ENCODE measurements at places on chromosomes 6 and 20. TPM values are rescaled to one million over a fixed set of nuclear protein-coding genes. Genes with fewer than 3 reads are reported as not detected.

Gene RWDD2A
- 2.4 TPM for total RNA-seq

Gene TRIM15
- not detected for total RNA-seq

Gene C2
- total RNA-seq: 0.51 TPM

DNA sequence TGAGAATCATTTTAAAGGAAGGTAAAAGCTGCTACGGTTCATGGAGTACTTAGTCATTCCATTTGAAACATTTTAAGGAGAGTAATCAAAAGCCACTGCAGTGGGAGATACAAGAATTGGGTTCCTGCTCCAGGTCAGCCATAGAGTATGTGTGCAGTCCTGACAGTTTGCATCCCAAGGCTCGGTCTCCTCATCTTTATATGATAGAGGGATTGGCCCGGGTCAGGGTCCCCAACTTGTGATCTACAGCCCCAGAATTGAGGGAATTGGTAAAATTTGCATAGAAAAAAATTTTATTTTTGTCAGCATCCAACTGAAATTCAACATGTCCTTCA is 147.4 kb upstream of the PRND start:
- no peak for DNase-seq

- DNase-seq: no peak
Observed at GRCh38 chr6:155062866-155063341, 67.8 kb downstream of the TIAM2 start.

DNA sequence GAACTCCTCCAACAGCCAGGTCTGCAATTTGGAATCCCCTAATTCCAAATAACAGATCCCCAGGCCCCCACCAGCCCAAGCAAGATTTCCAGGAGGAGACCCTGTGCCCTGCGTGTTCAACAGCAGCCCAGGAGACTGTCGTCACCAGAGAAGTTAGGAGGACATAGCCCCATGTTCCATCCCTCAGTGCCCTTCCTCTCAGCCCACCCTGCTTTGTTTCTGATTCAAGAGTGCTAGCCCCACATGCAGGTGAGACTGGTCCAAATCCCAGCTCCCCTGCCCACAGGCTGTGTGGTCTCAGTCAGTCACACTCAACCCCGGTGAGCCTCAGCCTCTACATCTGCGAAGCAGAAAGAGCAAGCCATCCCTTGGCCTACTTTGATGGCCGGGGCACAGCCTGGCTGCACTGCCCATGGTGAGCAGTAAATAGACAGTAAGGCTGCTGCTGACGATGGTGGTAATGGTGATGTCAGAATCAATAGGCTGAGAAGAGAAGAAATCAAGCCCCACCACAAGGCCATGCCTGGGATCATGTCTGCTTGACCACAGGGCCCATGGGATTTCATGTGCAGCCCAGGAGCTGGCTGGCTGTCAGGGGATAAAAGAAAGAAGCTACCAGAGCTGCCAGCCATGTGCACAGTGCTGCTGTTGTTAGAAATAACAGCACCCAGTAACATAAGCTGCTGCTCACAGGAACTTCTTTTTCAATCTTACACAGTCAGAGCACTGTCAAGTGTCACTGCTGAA is 51.5 kb upstream of the NXT1 start:
- DNase-seq: no peak

- DNase-seq: no peak
Observed at GRCh38 chr6:35170166-35170565, 29.0 kb upstream of the TCP11 start.

- DNase-seq: no peak
Observed at GRCh38 chr20:32980990-32981389, 23.2 kb downstream of the SUN5 start.

- DNase-seq: no peak
Observed at GRCh38 chr6:124977067-124977908, 15.1 kb downstream of the RNF217 start.

GRCh38 chr6:69366831-69367230 is 430.0 kb downstream of the LMBRD1 start:
- DNase-seq: no peak

DNA sequence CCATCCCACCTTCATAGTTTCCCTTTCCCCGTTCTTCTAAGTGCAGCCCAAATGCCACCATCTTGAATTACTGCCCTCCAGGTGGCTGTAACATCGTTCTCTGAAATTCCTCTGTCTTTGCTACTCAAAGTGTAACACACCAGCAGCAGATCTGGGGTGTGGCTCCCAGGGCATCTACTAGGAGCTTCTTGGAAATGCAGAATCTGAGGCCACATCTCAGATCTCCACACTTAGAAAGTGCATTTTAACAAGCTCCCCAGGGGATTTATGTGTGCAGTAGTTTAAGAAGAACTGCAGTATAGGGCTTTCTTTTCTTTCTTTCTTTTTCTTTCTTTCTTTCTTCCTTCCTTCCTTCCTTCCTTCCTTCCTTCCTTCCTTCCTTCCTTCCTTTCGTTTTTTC is 1.7 kb upstream of the MLIP start:
- no peak for DNase-seq

DNA sequence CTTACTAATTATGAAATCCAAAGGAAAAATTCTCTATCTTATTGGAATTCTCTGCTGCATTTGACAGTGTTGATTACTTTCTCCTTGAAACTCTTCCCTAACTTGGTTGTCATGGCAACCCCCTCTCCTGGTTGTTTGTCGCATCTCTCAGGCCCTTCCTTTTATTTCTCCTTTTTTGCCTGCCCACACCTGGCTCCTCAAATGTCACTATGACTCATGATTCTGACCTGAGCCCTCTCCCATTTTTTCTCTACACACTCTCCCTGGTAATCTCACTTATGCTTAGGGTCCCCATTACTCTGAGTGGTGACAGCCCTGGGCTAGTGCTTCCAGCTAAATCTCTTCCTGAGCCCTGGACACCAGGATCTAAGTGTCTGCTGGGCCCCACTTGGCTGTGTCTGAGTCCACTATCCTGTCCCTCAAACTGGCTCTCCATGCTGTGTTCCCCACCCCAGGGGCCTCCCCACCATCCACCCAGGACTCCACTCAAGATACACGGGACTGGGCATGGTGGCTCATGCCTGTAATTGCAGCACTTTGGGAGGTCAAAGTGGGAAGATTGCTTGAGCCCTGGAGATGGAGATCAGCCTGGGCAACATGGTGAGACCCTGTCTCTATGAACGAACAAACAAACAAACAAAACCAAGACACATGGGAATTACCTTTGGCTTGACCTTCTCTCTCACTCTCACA is 16.5 kb upstream of the NNAT start:
- peak; percentile 43 for DNase-seq

- DNase-seq: peak; percentile 92
Observed at GRCh38 chr20:49594143-49594930, 26.4 kb upstream of the PTGIS start.

DNA sequence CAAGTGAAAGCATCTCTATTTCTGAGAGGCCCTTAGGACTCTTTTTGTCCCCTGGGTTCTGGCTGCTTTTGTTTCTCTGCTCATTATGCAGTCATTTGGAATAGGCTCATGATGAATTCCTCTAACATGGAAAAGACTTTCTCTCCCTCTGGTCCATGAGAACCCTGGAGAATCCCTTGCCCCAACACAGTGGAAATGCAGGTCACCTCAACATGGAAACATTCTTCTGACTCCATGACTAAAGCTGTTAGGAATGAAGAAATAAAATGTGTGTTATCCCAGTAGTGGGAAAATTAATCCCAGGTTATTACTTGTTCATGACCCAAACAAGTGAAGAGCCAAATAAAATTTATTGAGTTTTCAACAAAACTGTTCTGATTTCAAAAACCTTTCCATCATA is 458.6 kb downstream of the EPM2A start:
- DNase-seq: no peak

GRCh38 chr6:101747716-101748115 is 354.2 kb downstream of the GRIK2 start:
- no peak for DNase-seq
